ENCODE measurements at places on chromosomes 4 and X.

GRCh38 chr4:75168548-75168947 lies 235.6 kb downstream of the PARM1 start:
- DNase-seq = no peak

GRCh38 chr4:2297606-2298531 lies 36.0 kb upstream of the MXD4 start:
- DNase-seq = no peak

DNA sequence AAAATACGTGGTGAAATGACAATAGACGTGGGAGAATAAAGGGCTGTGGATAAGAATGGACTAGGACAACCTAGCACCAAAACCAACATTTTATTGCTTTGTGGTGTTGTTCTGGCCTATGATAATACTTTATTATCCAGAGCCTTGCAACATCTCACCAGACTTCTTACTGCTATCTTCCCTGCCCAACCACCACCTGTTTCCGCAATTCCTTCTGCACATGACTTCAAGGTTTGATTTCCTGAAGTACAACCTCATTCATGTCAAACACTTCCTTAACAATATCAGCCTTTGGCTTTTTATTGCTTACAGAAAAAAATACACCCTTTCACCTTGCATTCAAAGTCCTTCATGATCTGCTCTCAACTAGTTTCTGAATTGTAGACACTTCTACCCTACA lies 84.8 kb downstream of the RTL3 start:
- DNase-seq = no peak

GRCh38 chr4:149676076-149676475 lies 139.6 kb downstream of the IQCM start:
- DNase-seq = no peak

DNA sequence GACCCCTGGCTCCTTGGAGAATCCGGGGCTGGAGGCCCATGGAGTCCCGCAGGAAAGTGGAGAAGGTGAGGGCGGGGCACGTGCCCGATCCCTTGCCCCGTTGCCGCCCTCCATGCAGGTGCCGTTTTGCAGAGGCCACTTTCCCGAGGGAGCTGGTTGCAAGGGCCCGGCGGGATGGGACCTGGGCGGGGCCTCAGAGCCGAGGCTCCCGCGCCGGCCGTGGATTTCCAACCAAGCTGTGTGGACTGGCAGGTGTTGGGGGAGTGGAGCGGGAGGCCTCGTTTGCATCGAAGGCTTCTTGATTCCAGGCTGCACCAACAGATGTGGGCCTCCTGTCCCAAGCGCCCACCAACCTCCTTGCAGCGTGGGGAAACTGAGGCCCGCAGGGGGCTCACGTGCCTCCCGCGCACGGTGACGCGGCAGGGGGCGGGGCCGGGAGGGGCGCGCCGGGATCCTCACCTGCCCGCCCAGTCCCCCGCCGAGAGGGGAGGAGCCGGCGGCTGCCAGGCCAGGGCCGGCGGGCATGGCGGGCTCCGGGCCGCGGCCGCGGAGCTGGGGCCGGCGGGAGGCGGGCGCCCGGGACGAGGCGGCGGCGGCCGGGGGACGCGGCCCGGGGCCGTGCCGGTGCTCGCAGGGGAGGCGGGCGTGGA lies 24.9 kb downstream of the SH3BP2 start:
- DNase-seq = no peak

Measured in stimulated activated CD4-positive, alpha-beta T cell treated with anti-CD3 and anti-CD28 coated beads, Interleukin-1b, Interleukin-23, amount 100 ng/mL, for 1 hour (primary cell).